Cortex of kidney (tissue), 1 donor: ENCODE measurements at places on chromosomes 12 and 14.

GRCh38 chr14:66619952-66620351 lies 112.0 kb downstream of the GPHN start:
- no peak for DNase-seq

DNA sequence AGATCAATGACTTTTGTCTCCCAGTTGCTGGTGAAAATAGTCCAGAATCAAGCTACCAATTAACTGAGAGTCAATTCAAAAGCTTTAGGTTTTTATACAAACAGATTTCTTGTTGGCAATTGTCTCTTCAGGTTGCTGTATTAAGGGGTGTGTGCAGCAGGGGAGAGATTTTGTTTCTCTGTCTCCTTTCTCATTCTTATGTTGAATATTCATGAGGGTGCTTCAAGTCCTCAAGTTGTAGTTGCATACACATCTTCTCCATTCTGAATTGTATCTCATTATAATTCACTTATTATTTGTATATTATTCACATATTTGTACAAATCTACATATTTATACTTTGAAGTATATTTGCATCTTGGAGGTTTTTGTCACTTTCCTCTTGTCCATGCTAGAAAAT lies 126.7 kb upstream of the PTPRQ start:
- no peak for DNase-seq

GRCh38 chr14:96693252-96693820 lies 103.8 kb upstream of the VRK1 start:
- no peak for DNase-seq

DNA sequence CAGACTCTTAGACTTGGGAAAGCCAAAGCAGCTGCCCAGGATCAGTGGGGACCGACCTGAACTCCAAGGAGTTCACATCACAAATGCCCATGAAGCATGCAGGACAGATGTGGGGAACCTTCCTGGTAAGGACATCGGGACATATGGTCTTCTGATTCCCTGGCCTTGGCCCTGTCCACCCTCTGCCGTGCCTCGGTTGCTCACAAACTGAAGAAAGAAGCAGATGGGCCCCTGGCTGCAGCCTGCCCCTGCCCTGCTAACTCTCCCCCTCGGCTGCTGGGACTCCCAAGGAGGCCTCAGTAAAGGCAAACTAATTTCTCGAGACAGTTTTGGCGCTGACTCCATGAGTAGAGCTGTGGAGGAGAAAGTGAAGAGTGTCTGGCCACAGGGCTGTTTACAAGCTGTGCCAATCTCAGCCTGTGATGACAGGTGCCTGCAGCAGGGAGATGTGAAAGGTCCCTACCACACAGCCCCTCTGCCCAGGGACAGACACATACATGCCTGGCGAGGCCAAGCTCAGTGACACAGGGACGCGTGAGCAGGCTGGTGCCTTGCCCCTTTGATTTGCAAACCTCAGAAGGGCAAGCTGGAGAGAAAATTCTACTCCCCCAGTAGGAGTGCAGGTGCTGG lies 48.6 kb downstream of the ISCA2 start:
- DNase-seq: no peak

DNA sequence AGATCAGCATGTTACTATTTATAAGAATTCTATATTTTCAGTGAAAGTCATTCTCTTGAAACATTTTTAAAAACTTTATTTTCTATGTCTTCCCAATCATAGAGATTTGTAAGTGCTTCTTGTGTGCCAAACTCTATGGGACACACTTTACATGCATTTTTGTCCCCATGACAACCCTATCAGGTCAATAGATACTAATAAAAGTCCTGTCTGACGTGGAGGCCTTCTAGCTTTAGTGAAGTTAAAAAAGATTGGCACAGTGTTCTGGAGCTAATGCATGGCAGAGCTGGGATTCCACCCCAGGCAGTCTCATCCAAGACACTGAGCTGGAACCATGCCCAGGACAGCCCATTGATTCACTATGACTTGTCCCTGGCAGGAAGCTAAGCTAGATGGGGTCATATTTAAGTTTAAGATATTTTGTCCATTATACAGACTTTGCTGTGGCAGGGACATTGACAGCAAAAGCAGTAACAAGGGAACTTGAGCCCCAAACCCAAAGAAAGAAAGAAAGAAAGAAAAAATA lies 28.1 kb downstream of the TTC6 start:
- no peak for DNase-seq

DNA sequence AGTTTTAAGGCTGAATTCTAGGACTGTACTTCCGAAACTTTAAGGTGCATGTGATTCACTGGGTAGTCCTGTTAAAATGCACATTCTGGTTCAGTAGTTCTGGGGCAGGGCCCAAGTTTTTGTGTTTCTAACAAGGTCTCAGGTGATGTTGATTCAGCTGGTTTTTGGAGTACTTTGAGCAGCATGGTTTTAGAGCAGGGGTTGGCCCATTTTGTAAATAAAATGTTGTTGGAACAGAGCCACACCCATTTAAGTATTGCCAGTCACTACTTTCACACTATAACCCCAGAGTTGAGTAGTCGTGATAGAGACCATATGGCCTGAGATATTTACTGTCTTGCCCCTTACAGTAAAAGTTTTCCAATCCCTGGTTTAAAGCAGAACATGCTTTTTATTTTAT lies 111.3 kb downstream of the SYNE2 start:
- no peak for DNase-seq

- no peak for DNase-seq
Measured at GRCh38 chr12:117236456-117237001, 46.3 kb upstream of the FBXO21 start.

DNA sequence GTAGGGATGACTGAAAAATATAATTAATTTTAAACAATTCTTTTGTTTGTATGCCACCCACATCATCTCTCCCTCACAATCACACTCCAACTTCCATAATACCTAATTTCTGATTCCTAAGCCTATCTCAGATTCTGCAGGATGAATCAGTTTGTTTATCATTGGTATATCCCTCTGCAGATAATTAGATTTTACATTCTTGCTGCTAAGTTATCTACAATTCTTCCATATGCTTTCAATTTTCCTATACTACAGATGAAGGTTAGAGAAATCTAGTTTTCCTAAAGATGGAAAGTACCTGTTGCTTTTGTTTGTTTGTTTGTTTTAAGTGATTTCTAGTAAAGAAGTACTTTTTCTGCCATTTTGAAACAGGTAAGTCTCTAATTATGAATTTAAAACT lies 105.3 kb downstream of the ANKS1B start:
- no peak for DNase-seq

GRCh38 chr14:90424075-90424474 lies 27.2 kb downstream of the CALM1 start:
- DNase-seq: no peak

DNA sequence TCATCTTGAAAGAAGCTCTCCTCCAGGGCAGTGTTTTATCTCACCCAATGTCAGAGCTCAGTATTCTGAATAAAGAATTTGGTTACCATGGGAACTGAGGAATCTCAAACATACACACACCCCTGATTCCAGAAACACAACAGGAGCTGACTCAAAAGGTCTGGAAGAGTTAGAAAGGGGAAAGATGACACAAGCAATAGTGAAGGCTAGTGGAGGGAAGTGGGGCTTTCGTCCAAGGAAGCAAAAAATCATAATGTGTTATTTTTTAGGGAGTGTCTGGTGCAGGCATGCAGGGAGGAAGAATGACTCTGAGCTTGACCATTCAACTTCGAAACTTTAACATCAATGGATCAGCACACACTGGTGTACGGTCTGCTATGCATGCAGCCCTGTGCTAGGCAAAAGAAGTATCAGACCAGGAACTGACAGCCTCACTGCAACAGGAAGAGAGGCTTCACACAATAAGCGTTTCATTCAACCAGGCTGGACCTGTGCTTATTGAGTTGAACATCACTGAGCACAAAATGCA lies 20.3 kb downstream of the HEBP1 start:
- no peak for DNase-seq
